ENCODE measurements at places on chromosomes 6 and 20. TPM values are rescaled to one million over a fixed set of nuclear protein-coding genes. Genes with fewer than 3 reads are reported as not detected.

Gene CBLN4
- not detected for total RNA-seq

Gene MOG
- total RNA-seq = not detected

Gene KCNK5
- 1.5 TPM for total RNA-seq

Gene DEFB124
- not detected for total RNA-seq

Gene UFL1
- total RNA-seq = 18.0 TPM

Gene RBPJL
- total RNA-seq = not detected

Gene PREX1
- total RNA-seq = 111 TPM

Gene NRSN1
- not detected for total RNA-seq

Gene BCAS4
- total RNA-seq = 32.3 TPM

DNA sequence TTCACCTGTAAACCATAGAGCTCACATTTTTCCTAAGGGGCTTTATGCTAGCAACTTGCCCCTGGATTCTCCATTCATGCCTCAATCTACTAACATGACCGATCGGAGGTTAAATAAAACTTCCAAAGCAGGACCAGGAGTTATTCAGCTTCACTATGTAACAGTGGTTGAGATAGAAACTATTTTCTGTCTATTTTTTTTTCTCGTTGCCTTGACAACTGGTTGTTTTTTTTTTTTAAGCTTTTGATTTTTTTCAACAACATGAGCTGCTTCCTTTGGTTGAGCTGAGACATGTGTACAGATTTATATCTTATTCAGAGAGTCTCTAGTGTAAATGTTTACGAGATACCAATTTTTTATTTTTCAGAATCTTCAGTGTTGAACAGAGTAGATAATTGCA is 85.7 kb downstream of the SHLD1 start:
- DNase-seq = no peak

DNA sequence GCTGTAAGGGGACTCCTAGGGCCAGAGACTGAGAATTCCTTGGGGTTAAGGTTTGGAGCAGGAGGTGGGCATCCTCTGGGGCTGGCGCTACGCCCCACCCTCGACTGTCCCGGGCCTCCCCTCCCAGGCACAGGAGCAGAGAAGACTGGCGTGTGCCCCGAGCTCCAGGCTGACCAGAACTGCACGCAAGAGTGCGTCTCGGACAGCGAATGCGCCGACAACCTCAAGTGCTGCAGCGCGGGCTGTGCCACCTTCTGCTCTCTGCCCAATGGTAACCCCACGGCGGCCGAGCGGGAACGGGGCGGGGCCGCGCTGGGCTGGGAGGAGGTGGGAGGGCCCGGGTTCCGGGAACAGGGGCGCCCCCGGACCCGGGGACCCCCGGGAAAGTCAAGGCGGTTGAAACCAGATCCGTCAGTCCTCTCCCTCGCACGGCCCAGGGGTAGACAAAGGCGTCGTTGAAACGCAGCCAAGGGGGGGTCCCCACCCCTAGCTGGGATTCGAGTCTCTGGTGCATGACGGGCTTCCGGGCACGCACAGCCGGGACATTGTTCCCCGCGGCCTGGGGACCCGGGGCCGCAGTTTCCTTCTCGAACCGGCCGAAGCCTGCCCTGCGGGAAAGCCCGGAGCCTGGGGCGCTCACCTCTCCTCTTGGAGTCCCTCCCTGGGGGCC is 844 bp downstream of the WFDC2 start:
- no peak for DNase-seq

DNA sequence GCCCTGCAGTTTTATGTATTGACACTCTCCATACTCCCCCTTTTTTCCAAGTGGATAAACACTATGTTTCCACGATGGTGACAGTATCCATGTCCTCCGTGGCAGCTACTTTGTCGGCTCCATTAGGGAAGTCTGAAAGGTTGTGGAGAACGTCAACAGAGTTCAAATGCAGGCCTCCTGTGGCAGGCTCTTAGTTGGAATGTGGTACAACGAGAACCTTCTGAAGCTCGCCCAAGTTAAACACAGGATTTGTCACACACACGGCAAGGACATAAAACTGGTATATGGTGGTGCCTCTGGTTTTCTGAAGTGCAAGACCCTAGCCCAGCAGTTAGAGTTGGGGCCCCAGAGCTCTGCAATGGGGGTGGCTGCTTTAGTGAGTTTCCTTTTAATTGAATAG is 187.0 kb upstream of the TAB2 start:
- DNase-seq = no peak

- DNase-seq = no peak
Observed at GRCh38 chr20:49545572-49545971, 22.4 kb downstream of the PTGIS start.

GRCh38 chr20:856361-856775 is 22.9 kb downstream of the FAM110A start:
- no peak for DNase-seq

GRCh38 chr20:17343656-17344452 is 117.0 kb downstream of the PCSK2 start:
- DNase-seq = no peak

DNA sequence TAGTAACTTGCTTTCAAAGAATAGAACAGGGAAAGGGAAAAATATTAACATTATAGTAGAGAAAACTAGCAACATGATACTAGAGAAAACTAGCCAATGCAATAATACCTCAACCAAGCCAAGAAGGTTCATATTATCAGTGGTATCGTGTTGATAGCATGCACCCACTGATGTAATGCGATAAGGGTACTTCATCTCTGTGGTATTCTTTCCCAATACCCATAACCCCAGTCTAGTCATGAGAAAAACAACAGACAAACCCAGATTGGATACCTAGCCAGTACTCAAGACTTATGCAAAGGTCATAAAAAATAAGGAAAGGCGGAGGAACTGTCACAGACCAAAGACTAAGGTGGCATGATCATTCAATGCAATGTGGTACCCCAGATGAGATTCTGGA is 21.0 kb downstream of the BLOC1S5 start:
- no peak for DNase-seq

GRCh38 chr6:107187630-107188029 is 72.3 kb upstream of the BEND3 start:
- DNase-seq = no peak

GRCh38 chr6:27553123-27553904 is 80.4 kb upstream of the ZNF184 start:
- DNase-seq = no peak

DNA sequence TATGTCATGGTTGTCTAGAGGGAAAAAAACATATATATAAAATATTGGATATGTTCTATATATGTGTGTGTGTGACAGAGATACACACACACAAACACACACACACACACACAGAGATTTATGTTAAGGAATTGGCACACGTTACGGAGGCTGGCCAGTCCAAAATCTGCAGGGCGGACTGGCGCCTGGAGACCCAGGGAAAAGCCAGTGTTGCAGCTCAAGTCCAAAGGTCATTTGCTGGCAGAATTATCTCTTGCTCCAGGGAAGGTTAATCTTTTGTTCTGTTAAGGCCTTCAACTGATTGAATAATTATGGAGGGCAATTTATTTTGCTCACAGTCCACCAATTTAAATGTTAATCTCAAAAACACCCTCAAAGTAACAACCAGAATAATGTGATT is 37.5 kb upstream of the PDE7B start:
- no peak for DNase-seq

DNA sequence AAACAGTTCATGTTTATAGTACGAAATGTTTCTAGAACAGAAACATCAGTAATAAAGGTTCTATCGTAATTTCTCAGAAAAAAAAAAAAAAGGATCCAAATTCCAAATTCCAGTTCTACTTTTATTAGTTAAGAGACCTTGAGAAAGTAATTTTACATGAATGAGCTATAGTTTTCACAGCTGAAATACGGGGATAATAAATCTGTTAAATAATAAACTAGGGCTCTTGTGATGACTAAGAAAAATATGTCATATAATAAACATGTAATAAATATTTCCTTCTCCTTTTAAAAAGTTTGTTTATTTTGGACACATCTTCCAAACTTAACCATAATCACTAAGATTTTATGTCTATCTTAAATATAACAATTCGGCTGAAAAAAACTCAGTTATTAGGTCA is 17.8 kb downstream of the RARS2 start:
- no peak for DNase-seq

GRCh38 chr6:44275749-44276648 is 5.7 kb downstream of the TMEM151B start:
- no peak for DNase-seq

DNA sequence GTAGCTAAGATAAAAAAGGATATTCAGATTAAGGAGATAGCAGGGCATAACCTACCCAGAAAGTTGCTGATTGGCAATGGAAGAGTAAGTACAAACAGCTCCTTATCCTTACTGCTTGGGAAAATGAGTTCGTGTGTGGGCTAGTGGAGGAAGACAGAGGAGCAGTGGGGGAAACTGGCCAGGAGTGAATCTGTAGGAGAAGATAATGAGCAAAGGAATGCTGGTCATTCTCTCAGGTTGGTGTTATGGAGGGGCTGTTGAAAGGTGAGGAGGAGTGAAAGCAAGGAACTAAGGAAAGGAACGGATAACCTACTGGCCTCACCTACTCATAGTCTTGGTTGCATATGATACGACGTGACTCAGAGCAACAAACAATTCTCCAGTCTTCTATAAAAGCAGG is 7.3 kb upstream of the GJB7 start:
- DNase-seq = no peak

DNA sequence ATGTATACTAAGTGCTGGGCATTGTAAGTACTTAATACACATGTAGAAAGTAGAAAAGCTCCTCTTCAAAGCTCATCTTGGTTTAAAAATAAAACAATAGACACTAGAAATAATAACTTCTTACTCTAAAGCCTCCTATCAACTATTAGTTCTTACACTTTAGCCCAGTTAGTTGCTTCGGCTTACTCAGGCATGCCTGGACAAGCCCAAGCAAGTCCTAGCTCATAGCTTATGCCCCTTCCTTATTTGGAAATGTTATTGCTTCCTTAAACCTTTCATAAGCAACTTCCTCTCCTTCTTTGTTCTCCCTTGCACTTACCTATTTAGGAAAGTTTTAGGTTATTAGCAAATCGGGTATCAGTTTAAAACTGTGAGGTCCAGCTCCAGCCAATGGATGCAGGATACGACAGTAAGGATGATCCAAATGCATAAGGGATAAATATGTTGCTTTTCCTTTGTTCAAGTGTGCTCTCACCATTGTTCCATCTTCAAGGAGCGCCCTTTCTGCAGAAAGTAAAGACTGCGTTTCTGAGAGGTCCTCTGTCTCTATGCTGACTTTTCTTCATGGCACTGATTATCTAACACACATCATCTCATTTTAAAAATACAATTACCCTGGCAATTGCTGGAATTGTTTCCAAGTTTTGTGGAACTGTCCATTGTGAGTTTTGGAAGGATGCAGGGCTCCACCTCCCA is 12.3 kb downstream of the TMEM30A start:
- DNase-seq = no peak

DNA sequence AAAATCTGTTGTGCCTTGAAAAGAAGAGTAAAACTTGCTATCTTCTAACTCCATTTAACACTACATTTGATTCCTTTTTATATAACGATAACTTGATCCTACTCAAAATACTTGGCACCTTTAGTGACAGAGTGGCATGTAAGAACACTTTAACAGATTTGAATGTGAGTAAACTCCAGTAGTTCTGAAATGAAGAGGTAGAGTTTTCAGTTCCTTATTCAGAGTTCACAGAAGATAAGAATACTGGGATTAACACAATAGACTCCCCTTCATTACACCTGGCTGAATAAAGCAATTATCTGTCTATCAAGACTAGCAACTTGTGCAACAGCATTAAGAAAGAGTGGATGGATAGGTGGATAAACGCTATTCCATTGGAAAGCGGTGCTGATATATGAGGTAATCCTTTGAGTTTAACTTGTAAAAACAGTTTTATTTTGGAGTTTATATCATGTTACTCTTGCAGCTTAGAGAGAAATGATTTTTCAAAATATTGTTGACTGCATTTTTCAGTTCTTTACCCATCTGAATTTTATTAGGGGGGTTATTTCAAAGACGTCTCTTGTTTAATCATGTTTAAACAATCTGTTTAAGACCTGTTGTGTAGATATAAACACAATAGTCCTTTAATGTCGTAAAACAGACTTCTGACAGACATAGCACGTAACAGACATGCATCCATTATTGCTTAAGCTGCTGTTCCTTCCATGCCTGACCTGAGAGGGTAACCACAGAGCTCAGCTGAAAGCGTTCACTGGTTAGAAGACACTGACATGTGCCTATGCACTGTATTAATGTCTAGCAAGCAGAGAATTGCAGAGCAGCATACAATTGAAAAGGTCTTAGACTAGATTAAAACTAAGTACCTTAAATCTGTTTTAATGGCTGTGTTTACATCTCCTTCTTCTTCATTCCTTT is 102.4 kb upstream of the SUPT3H start:
- DNase-seq = no peak

DNA sequence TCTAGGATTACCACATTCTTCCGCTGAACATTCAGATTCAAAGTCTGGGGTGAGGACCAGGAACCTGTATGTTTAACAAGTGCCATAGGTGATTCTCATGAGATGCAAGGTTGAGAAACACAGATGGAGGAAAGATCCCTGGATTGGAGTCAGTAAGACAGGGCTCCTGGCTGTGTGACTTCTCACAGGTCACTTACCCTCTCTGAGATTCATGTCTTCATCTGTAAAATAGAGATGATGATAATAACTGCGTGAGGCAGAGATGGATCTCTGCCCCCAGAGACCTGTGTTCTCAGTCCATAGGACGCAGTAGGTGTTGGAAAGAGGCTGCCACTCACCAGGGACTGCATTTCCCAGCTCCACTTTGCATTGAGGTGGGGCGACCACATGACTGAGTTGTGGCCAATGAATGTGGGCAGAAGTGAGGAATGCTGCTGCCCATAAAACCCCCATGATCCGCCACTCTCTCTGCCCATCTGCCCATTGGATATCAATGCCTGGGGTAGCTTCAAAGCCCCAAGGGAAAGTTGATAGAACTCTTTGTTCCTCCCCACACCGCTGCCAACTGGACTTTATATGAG is 13.6 kb upstream of the GDAP1L1 start:
- DNase-seq = no peak

DNA sequence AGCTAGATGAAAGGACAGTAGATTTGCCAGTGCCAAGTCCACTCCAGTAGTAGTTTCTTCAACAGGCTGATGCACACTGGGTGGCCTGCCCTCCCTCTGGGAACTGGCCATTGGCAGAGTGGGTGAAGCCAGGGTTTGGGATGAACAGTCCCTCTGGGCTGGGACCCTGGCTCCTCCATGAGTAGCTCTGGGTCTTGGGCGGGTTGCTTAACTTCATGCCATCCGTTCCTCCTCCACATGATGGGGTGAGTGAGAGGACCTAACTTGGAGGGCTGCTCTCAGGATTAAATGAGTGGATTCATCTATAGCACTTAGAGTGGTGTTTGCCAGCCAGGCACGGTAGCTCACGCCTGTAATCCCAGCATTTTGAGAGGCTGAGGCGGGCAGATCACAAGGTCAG is 47.2 kb downstream of the PLAGL2 start:
- DNase-seq = no peak

- no peak for DNase-seq
Observed at GRCh38 chr6:144165784-144166183, 15.5 kb downstream of the STX11 start.

- DNase-seq = no peak
Observed at GRCh38 chr6:69861986-69862385, 4.4 kb upstream of the COL19A1 start.

- no peak for DNase-seq
Observed at GRCh38 chr6:168367285-168367751, 47.7 kb upstream of the DACT2 start.

- DNase-seq = no peak
Observed at GRCh38 chr6:24520929-24521546, 26.3 kb downstream of the ALDH5A1 start.

GRCh38 chr6:157548635-157549467 is 167.9 kb downstream of the ZDHHC14 start:
- DNase-seq = no peak
